ENCODE measurements at places on chromosomes 12 and 14.
A peak's percentile ranks its signal among the peaks of the same experiment; 100 is the strongest.

- DNase-seq: no peak
Measured at GRCh38 chr14:96979611-96980074, 182.5 kb downstream of the VRK1 start.

DNA sequence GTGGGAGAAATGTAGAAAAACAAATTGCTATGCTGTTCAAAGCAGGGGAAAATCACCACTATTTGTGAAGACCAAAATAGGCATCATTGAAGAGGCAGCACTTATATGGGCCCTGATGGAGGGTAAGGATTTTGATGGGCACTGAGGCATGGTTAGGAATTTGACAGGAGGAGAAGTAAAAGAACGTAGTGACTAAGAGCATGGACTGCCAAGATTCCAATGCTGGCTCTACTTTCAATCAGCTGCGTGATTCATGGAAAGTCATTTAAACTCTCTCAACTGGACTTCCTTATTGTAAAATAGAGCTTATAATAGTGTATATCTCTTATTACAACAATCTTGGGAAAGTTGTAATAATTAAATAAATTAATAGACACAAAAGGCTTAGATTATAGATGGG, 267.7 kb upstream of the G2E3 start:
- DNase-seq: no peak

DNA sequence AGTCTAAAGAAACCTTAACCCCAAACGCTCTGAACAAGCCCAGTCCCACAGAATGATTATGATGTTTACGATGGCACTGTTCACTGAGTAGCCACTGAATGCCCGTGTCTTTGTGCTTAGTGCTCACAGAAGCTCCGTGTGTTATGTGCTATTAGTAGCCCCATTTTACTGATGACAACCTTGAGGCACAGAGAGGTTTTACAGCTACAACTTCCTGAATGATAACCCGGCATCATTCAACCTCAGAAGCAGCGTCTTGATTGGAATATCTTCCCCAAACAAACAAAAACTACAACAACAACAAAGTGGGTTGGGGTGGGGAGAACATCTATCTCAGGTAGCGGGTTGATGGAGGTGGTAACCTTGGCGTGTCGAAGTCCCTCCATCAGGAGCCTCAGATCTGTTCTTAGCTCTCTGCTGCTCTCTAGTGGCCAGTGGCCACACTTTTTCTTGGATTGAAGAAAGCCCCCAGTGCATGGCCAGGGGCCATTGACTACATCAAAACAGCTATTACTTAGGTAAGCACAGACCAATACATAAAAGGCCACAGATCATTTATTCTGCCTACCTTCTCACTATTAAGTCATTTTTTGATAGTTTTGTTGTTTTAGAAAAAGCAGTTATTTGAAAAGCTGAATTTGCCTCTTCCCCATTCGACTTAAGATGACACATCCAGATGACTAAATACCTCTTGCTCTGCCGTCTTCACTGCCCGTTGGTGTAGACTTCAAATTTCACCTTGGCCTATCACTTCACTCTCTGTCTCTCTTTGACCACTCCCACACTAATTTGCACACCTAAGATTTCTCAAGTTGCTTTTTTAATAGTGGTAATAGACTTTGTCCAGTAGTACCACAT, 376.9 kb downstream of the GALC start:
- DNase-seq: peak; percentile 28

GRCh38 chr14:22386924-22387775, 201.9 kb downstream of the DAD1 start:
- peak; percentile 7 for DNase-seq

- DNase-seq: no peak
Measured at GRCh38 chr14:103803661-103804060, 43.7 kb downstream of the PPP1R13B start.

DNA sequence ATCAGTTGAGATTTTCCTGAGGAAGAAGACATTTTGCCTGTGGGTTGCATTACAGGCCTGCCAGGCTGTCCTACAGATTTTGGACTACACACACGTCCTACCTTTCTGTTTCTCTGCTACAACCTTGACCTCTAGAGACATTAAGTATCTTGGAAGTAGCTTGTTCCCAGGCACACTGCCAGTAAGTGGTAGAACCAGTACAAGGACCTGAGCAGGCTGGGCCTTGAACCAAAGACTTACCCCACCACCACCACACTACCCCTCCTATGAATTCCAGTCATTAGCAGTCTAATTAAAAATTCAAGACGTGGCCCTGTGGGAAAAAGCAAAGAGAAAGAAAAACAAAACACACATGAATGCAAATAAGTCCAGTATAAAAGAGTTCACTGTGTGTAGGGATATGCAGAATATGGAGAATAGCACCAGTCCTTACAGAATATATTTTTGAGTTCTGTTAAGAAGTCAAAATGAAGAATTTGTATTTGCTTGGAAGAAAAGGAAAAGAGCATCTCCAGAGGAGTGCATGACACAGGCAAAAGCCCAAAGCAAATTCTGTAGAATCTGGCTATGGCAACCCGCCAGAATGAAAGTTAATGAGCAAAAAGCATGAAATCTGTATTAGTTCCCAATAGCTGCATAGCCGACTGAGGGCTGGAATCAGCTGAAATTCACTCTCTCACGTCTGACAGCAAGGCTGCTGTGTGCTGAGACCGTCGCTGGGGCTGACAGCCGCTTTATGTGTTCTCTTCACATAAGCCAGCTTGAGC, 74.3 kb upstream of the ST8SIA1 start:
- DNase-seq: no peak

DNA sequence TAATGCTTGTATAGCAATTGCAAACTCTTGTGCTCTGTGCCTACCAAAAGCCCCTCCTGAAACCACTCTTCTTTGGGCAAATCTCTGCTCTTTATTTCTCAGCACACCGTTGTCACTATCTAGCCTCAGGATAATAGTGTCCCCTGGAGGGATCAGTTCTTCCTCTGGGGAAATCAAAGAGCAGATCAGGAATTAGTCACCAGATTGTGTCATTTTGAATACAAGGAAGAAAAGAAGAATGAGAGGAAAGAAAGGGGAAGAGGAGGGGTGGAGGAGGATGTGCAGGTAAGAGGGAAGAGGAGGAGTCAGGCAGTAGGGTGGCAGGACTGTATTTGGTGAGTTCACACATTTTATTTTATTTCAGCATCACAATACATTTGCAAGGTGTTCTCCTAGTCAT, 256.4 kb downstream of the GRIN2B start:
- peak; percentile 17 for DNase-seq

GRCh38 chr14:92514844-92515514, 1.4 kb downstream of the RIN3 start:
- DNase-seq: no peak
